ENCODE measurements at places on chromosomes 5 and 9.

DNA sequence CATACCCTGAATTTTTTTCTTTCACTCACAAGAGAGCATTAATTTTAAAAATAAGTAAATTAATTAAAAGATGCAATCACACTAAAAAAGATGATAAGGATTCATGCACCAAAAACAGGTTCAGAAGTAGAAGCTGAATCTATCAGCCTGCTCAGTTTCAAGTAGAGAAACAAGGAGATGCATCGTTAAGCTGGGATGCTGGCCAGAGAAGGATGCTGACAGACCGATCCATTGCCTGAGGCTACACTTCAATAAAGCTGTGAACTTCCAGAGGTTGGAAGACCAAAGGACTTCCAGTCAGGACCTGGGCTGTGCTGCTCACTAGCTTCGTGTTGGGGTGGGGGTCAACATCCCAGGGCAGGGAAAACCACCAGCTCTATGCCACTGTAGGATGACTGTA, 457.7 kb downstream of the EFNA5 start:
- no peak for ATAC-seq

DNA sequence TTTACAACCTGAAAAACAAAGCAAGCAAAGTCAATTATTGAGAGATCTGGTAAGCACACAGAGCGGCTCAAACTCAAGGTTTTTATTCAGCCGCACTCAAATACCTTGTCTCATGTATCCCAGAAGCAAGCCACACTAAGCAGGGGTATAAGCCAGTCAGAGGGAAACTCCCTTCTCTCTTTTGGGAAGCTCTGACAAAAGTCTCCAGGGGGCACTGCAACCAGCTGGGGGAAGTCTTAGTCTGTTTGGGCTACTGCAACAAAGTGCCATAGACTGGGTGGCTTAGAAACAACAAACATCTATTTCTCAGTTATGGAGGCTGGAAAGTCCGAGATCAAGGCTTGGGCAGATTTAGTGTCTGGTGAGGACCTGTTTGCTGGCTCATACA, 246.0 kb downstream of the ENC1 start:
- no peak for ATAC-seq

DNA sequence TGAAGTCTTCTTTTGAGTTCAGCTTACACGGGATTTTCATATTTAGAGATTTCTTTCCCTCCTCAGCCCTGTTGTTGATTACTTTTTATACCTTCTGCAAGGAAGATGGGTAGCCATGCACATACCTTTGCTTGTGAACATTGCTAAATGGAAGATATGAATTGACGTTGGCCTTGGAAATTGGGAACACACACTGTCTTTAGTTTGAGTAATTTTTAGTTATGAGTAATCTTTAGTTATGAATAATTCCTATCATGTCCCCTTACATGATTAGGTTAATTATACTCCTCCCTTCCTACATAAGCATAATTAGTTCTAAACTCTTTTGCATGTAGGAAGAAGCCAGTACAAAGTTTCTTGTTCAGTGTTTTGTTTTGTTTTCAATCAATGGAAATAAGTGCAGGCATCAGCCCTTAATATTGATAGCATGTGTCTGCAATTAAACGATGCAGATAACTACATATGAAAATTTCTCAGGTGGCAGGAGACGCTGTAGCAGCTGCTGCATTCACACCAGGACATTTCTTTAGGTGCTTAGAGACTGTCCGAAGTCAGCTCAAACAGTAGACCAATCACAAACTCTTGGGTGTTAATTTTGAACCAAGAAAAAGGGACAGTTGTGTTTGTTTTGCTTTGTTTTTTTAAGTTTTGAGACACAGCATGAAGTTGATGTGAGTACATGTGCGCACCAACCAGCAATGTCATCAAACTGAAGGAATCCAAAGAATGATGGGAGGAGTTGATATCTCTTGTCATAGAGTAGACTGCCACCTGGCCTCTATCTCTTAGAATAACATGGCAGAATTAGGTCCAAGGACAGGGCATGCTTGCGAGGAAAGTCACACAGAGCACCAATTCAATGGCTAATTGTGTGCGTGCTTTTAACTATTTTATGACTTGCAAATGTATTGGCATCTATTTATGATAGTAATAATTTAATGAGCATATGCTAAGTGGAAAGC, 51.4 kb downstream of the SMARCA2 start:
- peak; percentile 86 for ATAC-seq

- no peak for ATAC-seq
Observed at GRCh38 chr5:60223342-60223741, 329.8 kb upstream of the PDE4D start.

DNA sequence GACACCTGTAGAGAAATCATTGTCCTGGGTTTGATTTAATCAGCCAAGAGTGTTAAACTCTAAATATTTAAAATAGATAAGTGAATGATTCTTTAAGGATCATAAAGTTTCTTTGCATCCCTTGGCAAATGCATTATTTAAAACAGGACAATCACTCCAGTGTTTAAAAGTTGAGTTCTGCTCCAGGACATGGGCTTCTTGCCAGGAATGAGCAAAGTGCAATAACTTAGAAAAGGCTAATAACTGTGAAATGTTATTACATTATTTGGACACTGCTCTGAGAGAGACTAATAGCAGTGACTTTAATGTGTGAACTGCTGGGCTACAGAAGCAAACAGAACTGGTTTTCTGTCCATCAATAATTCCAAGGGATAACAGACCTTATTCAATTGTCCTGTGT, 283.3 kb downstream of the GABRB2 start:
- no peak for ATAC-seq

GRCh38 chr9:35464141-35465025, 25.5 kb upstream of the RUSC2 start:
- ATAC-seq: no peak

- no peak for ATAC-seq
Observed at GRCh38 chr5:135605221-135605620, 26.4 kb upstream of the CXCL14 start.

- ATAC-seq: no peak
Observed at GRCh38 chr5:88886746-88887341, 3.9 kb upstream of the MEF2C start.

- no peak for ATAC-seq
Observed at GRCh38 chr5:35030426-35031100, 17.2 kb downstream of the AGXT2 start.

DNA sequence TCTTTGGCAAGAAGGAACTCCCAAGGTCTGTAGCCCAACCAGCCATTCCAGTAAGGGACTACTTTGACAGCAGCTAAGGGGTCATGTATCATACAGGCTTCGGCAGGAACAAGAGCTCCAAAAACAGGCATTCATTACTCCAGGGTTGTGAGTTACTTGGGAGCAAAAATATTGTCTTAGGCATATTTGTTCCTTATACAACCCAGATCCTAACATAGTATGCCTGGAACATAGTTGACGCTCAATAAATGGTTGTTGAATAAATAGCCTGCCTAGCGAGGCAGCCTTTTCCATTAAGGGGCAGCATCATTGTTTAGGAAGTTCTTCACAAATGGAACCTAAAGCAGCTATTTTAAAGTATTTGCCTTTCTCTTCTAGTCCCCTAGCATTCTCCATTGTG, 35.8 kb upstream of the FER start:
- ATAC-seq: no peak

DNA sequence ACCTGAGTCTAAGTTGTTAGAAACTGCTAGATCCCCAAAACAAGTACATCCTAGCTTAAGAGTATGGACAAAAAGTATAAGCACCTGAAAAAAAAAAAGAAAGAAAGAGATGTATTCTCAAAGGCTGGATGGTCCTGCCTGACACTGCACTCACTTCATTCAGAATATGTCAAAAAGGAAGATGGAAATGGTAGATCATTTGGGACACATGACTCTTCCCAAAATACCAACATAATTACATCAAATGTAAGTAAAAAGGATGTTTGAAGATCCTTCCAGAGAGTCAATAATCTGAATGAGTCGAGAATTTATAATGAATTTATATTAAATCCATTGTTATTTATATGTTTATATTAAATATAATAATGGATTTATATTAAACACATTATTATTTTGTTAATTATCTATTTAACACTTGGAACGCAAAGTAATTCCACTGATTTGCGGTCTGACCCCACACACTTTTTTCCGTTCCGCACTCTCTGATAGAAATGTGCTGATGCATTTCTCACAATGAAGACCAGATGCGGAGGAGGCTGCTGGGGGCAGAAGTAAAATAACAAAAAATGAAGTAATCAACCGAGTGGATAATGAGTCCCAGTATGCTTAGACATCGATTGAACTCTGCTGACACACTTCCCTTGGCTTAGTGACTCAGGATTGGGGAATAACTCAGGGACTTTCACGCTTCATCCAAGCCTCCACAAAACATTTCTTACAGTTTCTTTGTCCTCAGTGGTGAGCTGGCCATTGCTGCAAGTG, 201.2 kb downstream of the ADAMTS12 start:
- no peak for ATAC-seq

- no peak for ATAC-seq
Observed at GRCh38 chr9:114725930-114726329, 43.9 kb upstream of the TEX48 start.

GRCh38 chr5:107809201-107810034, 138.7 kb upstream of the EFNA5 start:
- ATAC-seq: no peak

DNA sequence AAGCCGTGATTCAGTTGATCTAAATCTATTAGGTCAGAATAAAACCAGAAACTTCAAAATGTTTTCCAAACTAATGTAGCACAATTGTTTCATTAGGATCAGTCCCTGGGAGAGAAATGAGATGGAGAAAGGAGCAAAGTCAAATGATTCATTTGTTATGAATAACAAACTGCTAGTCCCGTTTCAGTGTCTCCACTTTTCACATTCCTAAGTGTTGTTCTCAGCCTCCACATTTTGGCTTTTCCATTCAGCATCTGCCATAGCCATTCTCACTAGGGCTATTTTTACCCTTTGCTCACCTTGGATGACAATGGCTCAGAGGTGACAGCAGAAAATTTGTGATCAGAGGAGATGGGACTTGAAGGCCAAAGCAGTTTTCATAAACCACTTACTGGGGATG, 314.1 kb upstream of the KIF2A start:
- no peak for ATAC-seq

GRCh38 chr5:102554082-102554481, 55.3 kb upstream of the SLCO6A1 start:
- ATAC-seq: no peak

GRCh38 chr9:8727191-8727590, 927.6 kb upstream of the DMAC1 start:
- ATAC-seq: no peak

GRCh38 chr5:5616247-5616895, 193.9 kb downstream of the ICE1 start:
- no peak for ATAC-seq

DNA sequence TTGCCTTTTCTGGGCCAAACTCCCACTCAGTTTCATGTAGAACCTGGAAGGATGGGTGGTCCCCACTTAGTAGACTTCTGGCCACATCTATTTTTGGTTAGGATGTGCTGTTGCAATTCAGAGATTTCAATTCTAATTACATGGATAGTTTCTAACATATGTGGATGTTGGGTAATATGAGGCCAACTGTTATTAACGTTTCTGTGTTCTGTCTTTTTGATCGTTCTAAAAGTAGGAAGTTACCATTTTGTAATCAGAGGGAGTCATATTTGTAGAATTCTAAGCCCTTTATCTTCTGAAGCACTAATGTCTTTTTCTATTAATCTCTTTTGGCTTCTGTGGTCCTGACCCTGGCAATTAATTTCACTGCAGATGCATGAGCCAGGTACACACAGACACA, 141.6 kb upstream of the SPEF2 start:
- no peak for ATAC-seq

- no peak for ATAC-seq
Observed at GRCh38 chr5:132233081-132233480, 5.4 kb upstream of the P4HA2 start.

DNA sequence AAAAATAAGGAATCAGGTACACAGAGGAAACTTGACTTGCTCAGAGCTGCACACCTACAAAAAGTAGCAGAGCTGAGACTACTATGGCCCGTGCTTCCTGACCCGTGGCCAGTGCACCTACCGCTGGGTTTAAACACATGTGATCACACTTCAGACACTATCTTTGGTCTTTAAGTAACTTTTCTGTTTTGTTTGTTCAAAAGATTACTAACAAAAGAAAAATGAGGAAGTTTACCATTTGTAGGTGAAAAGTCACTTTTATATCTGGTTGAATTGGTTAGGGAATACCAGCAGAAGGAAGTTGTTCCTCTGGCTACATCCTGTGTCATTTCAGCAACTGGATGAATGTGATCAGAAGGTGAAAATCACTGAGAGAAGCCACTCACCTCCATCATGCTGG, 6.5 kb upstream of the SYK start:
- ATAC-seq: no peak

- ATAC-seq: no peak
Observed at GRCh38 chr5:76475936-76476335, 72.9 kb downstream of the IQGAP2 start.

DNA sequence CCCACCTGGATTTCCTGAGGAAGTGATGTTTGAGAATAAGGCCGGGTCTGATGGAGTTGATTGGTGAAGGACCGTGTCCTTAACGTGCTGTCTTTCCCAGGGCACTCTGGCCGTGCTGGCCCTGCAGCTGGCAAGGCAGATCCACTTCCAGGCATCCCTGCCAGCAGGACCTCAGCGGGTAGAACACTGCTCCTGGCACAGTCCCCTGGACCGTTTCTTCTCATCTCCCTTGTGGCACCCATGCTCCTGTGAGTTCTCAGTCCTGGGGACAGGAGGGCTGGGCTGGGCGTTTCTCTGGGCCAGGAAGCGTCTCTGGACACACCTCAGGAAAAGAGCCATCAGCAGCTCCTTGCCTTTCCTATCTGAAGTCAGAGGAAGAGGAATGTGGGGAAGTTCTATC, 4.4 kb downstream of the DELE1 start:
- ATAC-seq: no peak

GRCh38 chr5:132949136-132949535, 14.3 kb downstream of the AFF4 start:
- ATAC-seq: no peak

GRCh38 chr9:21333226-21333625, 2.0 kb downstream of the KLHL9 start:
- ATAC-seq: no peak

DNA sequence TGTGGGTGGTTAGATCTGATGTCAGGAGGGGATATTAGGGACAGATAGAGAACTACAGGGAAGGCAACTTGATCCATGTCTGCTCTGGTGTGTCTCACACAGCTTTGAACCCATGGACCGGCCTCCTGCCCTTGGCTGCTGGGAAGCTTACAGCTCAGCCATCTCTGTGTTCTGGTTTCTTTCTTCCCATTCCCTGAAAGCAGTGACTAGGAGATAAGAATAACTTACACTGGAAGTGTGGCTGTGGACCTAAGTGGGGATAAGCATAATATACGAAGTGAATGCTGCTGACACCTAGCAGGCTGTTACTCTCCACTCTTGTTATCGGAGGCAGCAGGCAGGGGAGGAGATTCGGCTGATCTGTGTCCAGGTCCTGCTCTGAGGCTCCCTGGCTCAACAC, 282.3 kb upstream of the TUT7 start:
- no peak for ATAC-seq
